Foreskin keratinocyte (primary cell): ENCODE measurements at places on chromosomes 1 and 21. TPM values are rescaled to one million over a fixed set of nuclear protein-coding genes. Genes with fewer than 3 reads are reported as not detected.

GRCh38 chr1:175072099-175072951 lies 4.7 kb downstream of the TNN start:
- no peak for DNase-seq

DNA sequence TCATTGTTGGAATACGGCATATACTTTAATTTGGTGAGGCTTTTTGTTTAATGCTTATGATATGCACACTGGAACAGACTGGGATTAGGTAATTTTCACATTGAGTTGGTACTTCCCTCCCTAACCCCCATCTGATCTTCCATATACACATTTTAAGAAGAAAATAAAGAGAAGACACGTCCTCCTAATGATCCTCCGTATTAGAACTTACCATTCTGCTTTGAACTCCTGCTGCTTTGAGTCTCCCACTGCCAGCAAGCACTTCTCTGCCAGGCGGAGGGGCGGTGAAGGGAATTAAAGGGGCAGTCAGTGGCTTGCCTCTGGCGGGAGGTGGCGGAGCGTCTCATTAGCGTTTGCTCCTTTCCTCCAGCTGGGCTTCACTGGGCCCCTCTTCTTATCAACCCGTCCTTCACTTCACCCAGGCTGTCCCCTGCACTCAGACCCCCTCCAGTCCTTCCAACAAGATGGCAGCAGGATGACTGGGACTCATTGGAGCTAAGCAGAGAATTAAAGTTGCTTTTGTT lies 433.4 kb downstream of the KIF26B start:
- no peak for DNase-seq

GRCh38 chr1:153539395-153540093 lies 1.2 kb downstream of the S100A5 start:
- no peak for DNase-seq

SPATA21 gene
- 0.02 TPM in 1 of 2 replicates, not detected in the other for polyA plus RNA-seq

DNA sequence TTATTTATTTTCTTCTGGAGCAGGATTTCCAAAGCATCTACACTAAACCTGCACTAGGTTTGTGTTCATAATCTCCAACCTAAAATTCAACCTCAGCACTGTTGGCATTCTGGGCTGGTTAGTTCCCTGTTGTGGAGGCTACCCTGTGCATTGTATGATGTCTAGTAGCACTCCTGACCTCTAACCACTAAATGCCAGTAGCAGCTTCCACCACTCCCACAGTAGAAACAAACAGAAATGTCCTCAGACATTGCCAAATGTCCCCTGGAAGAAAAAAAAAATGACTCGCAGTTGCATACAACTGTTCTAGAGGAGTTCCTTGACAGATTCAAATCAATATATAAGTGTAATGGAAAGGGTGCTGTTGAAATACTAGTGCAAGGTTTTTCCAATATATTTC lies 18.9 kb downstream of the GRIK1 start:
- no peak for DNase-seq

ZBTB40 gene
- polyA plus RNA-seq = 2.2 and 2.5 TPM in 2 replicates
